ENCODE measurements at places on chromosomes 5 and 9.

GRCh38 chr9:90469435-90469834 lies 173.2 kb downstream of the DIRAS2 start:
- no peak for DNase-seq

DNA sequence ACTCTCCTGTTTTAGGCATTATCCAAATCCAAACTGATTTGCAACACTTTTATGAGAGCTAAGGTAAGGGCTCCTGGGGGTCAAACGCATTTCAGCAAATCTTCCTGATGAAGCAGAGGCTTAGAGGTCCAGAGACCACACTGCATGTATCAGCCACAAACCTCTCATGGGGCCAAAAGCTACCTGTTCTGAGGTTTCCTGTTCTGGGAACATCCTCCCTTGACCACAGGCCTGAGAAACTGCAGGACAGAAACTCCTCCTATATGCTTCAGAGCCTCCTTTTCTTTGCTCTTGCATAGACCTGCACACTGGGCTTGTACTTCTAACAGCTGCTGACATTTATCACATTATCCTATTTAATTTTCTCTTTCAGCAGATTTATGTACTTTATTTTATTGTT lies 92.6 kb downstream of the OR2K2 start:
- DNase-seq, result no peak

DNA sequence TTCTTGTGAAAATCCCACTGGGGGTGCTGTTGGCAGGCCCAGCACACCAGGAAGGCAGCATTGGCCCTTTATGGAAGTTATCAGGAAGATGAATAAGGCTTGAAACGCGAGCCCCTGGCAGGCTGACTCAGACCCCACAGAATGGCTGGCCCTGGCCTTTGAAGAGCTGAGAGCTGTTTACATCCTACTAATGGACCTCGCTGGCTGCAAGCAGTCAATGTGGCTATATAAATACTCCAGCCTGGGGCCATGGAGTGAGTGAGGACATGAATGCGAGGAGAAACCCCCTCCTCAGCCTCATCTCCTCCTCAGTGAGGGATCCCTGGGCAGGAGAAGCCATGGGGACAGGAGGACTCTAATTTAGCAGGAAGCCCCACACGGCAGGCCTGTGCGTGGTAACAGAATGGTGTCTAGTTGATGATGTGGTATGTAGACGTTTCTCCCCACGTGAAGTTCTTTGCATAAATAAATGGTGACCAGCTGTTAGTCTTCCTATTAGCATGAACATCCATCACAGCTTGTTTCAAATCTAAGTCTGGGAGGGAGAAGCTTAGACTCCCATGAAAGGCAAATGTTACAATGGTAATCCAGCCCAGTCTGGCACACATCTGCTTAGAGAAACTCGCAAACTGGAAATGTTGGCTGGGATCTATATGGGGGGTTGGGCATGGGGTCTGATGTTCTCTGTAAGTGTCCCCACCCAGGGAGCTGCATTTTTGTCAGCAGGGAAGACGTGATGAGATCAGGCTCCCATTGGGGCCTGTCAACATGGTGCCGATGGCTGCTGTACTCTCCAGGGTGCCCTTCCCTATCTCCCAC lies 175.1 kb upstream of the PITX1 start:
- DNase-seq, result peak; percentile 91

DNA sequence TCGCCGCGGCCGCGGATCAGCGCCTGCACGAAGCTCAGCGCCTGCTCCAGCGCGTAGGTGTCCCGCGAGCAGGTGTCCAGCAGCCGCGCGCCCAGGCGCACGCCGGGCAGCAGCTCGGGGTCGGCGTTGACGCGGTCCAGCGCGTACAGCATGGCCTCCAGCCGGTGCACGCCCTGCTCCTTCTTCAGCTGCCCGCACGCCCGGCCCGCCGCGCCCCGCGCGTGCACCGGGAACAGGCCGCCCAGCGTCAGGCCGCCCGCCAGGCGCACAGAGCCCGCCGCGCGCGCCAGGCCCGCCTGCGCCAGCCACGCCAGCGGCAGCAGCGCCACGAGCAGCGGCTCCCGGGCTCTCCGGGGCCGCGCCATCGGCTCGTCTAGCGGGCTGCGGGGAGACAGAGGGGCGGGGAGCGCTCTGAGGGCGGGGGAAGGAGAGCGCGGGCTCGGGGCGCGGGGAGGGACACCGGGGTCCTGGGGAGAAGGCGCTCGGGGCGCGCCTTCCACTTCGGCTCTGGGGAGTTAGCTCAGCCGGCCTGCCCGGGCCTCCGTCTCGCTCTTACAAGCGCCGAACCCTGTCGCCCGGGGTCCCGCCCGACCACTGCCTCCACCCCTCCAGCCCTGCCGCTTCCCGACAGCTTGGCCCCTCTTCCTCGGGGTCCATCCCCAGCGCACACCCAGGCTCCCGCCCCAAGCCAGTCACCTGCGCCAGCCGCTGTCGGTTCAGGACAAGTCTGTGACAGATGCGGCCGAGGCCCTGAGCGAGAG lies at the start of gene GRM6:
GRM6 (minus strand) TSS at position 741 of the 761 bp plus-strand sequence; CDS start at position 365, 376 bp downstream.
- DNase-seq, result no peak

- no peak for DNase-seq
Observed at GRCh38 chr5:172170251-172170701, 17.7 kb downstream of the STK10 start.

- no peak for DNase-seq
Observed at GRCh38 chr9:16825331-16825725, 45.1 kb downstream of the BNC2 start.

GRCh38 chr5:176629853-176630680 lies at the start of the genes EIF4E1B and SNCB:
Gene EIF4E1B, plus strand, starts transcription at chr5:176630675. Its CDS starts 12,113 bp downstream, at chr5:176642788.
Gene SNCB, minus strand, starts transcription at chr5:176630534. Its CDS starts 880 bp downstream, at chr5:176629654.
- no peak for DNase-seq

- no peak for DNase-seq
Observed at GRCh38 chr5:80035839-80036238, 691 bp downstream of the THBS4 start.

GRCh38 chr5:10595672-10596309 lies 31.9 kb downstream of the ANKRD33B start:
- DNase-seq, result no peak

- DNase-seq, result no peak
Observed at GRCh38 chr5:93107805-93108520, 473.1 kb downstream of the NR2F1-AS1 start.

GRCh38 chr9:136410500-136411287 lies at the start of the genes ENTR1 and PMPCA:
Gene ENTR1, minus strand, starts transcription at chr9:136410614. Its CDS starts 217 bp downstream, at chr9:136410397.
Gene PMPCA, plus strand, starts transcription at chr9:136410658. Its CDS starts 11 bp downstream, at chr9:136410669.
- DNase-seq, result peak; percentile 10

DNA sequence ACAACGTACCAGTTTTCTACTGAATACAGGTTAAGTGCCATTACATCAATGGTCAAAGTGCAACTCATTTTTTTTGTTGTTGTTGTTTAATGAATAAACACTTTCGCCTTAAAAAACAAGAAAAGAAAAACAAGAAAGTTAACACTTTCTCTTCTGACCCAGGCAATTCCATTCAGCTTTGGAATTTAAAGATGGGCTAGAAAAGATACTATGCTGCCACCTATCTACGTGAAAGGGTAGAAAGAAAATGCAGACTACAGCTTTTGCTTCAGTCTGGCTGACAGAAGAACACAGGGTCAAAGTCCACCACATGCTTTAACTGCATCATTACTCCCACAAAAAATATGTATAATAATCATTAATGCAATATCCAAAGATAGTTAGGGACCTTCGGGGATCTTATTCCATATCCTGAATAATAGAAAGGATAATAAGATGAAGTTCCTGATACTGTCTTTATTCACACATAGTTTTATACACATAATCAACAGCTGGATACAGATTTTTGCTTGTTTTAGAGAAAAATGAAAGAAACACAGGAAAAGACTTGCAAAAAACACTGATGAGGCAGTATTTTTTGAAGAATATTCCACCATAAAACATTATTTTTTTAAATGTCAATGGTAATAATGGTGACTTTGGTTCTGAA lies 40.4 kb downstream of the ZDHHC21 start:
- DNase-seq, result no peak

GRCh38 chr5:33688526-33688925 lies 203.3 kb downstream of the ADAMTS12 start:
- no peak for DNase-seq

DNA sequence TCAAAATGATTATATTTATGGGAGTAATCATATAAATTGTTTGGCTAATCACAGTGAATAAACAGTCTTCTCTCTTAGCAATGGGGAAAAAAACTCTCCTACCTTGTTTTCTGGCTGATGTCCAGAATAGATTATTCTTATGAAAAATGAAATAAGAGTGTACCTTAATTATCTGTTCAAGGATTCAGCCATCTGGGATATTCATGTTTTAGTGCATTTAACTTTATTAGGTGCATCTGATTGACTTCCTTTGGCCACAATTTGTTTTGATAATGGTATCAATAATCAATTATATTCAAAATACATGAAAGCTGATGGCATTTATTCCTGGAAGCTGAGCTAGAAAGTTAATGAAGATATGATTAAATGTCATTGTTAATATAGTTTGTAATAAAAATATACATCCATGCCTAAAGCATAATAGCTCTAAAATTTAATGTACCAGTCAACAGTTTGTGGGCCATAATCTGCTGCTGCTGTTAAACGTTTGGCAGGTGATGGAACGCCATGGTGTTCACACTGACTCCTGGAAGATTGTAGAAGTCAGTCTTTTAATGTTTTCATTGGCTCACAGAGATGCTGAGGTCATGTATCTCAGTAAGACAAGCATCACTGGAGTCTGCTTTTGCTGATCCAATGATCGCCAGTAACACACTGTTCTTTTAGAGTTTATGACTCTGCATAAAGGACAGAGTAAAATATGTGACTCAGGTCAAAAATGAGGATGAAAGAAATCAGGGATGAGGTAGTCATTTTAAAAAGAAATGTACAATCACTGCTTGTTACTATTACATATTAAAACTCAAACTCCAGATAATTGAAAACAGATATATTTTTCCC lies 105.8 kb downstream of the ISL1 start:
- DNase-seq, result no peak

GRCh38 chr9:126009047-126009446 lies 261.9 kb downstream of the PBX3 start:
- DNase-seq, result no peak

- DNase-seq, result peak; percentile 12
Observed at GRCh38 chr5:145554399-145554798, 280.7 kb downstream of the PRELID2 start.

GRCh38 chr9:110115826-110116542 lies 92.0 kb downstream of the C9orf152 start:
- DNase-seq, result peak; percentile 63

GRCh38 chr5:136057401-136058038 lies 28.7 kb downstream of the TGFBI start:
- DNase-seq, result no peak

DNA sequence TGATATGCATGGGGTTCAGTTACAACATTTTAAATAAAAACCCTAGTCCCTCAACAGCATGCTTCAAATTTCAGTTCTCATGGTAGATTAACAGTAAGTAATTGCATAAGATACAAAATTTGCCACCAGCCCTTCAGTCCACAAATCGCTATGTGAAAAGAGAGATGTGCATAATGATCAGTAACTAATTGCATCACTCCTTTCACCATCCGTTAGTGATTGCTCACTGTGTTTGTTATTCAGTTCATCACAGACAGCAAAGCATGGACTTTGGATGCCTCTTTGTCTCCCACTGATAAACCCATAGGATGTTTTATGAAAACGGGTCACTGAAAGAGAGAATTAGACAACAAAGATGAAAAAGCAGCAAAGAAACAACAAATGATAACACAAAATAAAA lies 103.2 kb downstream of the MCTP1 start:
- DNase-seq, result no peak

DNA sequence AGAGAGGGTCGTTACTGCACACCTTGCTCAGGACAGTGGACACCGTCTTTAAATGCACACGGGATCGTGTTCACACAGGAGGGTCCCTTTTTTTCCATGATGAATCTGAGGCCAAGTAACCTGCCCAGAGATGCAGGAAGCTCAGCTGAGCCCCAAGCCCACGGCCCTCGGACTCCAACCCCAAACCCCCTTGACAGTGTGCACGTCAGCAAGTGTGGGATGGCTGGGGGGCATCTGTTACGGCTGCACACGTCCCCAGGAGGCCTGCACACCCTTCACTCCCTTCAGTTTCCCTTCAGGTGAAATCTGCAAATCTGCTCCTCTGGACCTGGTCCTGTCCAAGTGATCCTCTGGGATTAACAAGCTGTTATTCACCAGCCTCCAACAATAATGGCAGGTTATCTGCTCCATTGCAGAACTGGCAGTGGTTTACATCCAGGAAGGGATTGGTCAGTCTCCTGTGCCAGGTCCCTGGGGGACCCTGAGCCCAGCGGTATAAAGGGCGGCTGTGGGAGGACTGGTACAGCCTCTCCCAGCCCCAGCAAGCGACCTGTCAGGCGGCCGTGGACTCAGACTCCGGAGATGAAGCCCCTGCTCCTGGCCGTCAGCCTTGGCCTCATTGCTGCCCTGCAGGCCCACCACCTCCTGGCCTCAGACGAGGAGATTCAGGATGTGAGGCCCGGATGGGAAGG lies at the start of gene LCN1:
LCN1 (plus strand) TSS at position 525 of the 692 bp plus-strand sequence; CDS start at position 583, 58 bp downstream.
- DNase-seq, result no peak

DNA sequence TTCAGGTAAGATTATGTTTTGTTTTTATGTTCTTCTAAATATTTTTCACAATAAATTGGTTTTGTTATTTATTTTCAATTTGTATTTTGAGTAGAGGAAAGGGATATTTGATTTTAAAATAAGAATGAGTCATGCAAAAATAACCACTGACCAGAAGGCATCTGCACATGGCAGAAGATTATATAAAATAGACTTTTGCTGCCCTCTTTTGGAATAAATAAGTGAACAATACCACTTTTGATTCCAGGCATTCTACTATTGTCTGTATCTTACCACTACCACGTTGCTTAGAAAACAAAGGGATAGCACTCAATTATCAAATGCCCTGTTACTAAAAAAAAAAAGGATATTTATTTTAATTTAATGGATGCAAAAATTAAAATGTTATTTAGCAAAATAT lies 227.3 kb upstream of the ITGA1 start:
- DNase-seq, result no peak

DNA sequence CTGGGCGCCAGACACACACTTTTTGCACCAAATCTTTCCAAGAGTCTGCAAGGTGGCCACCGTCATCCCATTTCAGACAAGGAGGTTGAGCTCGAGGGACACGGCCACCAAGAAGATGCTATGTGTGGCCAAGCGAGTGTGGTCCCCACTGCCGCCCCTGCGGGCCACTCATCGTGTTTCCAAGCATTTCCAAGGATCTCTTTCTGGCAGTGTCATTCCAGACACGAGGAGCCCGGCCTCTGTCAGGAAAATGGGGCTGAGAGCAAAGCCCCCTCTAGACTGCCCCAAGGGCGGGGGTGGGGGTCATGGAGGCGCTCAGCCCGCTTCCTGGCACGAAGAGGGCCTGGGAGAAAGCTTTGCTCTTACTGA lies 10.6 kb downstream of the VAV2 start:
- no peak for DNase-seq

DNA sequence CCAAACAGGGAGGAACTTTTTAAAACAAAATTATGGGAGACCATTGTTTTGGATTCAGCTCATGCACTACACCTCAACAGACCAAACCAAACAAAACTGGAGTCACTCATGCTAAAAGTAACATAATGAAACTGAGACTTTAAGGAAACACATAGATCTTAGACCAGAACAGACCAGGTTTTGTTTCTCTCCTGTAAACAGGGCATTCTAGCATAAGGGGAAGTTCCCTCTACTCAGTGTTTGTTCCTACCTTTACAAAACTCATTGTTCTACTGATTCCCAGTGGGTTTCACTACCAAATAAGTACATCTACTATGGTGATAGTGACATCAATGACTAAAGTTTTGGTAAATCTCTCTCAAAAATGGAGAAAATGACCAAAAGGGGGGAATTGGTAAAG lies 1103.6 kb upstream of the EDIL3 start:
- no peak for DNase-seq

GRCh38 chr9:14341437-14342122 lies 27.6 kb upstream of the NFIB start:
- DNase-seq, result no peak
